Activated CD8-positive, alpha-beta memory T cell treated with anti-CD3 and anti-CD28 coated beads for 1 hour (primary cell): ENCODE measurements at places on chromosomes 1 and 21.

DNA sequence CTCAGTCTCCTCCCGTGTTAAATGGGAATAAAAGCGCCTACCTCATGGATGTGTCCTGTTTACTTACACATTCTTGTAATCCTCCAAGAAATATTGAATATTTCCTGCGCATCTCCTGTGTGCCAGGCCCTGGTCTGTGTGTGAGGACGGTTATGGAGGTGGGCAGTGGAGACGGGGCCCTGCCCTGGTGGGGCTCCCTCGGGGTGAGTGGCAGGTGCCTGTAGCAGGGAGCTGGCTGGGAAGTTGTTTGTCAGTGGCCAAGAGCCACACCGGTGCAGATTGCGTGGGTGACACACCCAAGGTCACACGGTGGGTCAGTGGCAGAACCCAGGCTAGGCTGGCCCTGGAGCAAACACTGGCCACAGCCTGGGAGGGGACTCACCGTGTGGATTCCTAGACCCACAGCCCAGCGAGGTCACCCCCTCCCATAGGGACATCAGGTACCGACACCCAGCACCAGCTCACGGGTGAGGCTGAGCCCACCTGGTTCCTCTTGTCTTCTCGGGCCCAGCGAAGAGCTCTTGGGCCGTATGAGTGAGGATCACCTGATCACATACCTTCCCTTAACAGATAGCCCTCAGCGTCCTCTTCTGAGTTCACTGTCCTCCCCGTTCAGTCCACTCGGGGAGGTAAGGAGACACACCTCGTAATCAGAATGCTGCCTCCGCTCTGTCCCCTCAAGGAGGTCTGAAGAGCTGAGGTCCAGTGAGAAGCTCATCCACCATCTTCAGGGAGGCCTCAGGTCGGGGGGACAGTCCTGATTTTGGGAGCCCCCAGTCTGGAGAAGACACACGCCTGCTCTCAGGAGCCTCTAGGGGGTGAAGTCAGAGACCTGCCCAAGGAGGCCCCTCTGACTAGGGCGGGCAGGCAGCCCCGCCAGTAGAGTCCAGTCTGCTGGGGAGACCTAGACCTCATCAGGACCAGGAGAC is 349.6 kb downstream of the MATN1 start:
- no peak for DNase-seq

DNA sequence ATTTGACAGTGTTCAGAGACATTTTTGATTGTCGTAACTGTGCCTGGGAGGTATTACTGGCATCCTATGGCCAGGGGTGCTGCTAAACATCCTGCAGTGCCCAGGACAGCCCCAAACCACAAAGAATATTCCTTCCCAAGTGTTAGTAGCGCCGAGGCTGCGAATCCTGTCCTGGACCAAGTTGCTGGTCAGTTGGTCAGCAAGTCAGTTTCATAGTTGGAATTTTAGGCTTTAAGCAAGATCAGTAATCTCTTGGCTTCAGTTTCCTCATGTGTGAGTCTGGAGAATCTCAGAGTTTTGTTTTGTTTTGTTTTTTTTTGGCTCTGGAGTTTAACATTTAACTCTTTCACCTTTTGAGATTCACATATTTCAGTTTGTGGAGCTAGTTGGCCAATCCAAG is 65.0 kb downstream of the MTR start:
- no peak for DNase-seq

GRCh38 chr1:158067662-158068061 is 74.2 kb downstream of the KIRREL1 start:
- no peak for DNase-seq

- no peak for DNase-seq
Measured at GRCh38 chr21:46621457-46622182, 13.9 kb upstream of the PRMT2 start.

GRCh38 chr1:156602557-156602993 is 1.3 kb upstream of the GPATCH4 start:
- no peak for DNase-seq

GRCh38 chr1:244968471-244968871 is 104.1 kb upstream of the HNRNPU start:
- DNase-seq = no peak

- no peak for DNase-seq
Measured at GRCh38 chr1:76285578-76286135, 211.1 kb downstream of the ST6GALNAC3 start.

- no peak for DNase-seq
Measured at GRCh38 chr1:226699166-226699565, 39.9 kb downstream of the ITPKB start.

DNA sequence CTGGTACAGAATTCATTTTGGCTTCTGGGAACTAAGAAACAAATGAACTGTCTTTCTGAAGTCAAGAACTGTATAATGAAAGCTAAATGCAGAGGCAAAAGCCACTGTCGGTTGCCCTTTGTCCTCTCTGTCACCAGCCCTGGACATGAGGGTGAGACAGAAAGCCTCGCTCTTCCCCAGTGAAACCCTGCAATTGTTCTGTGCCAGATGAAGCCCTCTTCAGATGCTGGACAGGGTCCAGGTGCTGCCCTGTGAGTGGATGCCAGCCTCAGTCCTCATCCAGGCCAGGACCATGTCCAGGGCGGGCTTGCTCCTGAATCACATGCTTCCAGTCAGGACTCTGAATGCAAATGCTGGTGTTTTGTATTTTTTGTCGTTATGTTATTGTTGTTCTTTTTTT is 138.7 kb downstream of the RUNX1 start:
- DNase-seq = no peak

DNA sequence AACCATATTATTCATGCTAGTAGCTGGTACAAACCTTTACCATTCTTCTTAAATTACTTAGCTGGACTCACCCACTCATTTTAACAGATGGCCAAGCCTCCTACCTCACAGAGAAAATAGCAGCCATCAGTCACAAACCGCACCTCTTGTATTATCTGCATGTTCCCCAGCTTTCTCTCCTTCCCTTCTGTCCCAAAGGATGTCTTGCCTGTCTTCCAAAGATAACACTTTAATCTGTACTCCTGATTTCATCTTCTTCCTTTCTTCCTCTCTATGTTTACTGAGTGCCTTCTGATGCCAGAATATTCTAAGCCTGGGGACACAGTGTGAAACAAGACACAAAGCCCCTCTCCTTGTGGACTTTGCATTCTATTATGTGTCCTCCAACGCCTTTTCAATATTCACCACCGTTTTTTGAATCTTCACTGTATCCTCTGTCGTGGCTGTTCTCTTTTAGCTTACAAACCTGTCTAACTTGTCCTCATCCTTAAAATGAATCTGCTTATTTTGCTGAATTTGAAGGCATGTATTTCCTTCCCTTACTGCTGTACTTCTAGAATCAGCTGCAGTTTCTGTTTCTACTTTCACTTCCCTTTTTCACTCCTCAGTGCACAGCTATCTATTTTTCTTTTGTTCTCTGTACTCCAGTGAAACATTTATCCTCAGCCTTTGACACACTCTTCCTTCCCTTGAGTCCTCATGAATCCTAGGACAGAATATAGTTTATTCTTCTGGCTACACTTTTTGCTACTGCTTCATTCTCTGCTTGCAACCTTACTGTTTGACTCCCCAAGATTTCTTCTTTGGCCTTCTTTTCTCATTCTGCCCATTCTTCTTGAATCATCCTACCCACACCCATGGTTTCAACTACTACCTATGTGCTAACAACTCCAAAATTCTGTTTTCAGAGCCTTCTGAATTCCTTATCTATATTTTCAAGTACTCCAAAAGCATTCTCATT is 216.9 kb upstream of the SAMSN1 start:
- no peak for DNase-seq

DNA sequence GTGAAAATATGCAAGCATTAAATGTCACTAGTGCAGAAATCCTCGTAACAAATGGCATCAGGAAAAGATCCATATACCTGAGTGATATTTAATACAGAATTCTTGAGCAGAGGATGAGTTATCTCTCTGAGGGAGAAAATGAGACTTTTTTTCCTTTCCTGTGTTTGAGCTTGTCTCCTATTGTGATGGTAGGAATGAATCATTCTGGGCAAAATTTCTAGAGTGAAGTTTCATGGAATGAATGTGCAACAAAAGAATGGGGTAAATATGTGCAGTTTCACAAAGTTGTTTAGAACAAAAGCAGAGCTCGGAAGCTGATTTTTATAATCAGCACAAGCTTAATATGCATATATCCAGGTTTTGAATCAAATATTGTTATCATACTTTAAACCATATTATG is 4.6 kb downstream of the CTPS1 start:
- no peak for DNase-seq

- DNase-seq = no peak
Measured at GRCh38 chr1:246420300-246420699, 86.8 kb downstream of the SMYD3 start.

DNA sequence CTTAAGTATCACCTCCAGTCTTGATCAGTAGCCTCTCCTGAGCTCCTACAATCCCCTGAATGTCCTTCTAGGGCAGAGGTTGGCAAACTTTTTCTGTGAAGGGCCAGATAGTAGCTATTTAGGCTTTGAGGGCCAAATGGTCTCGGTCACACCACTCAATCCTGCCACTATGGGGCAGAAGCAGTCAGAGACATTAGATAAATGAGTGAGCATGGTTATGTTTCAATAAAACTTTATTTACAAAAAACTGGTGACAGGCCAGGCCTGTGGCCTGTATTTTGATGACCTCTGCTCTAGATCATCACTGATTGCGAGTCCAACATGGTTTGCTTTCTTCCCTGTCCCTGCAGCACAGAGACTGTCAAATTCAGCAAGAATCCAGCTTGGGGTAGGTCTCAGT is 36.3 kb downstream of the LRP8 start:
- no peak for DNase-seq

DNA sequence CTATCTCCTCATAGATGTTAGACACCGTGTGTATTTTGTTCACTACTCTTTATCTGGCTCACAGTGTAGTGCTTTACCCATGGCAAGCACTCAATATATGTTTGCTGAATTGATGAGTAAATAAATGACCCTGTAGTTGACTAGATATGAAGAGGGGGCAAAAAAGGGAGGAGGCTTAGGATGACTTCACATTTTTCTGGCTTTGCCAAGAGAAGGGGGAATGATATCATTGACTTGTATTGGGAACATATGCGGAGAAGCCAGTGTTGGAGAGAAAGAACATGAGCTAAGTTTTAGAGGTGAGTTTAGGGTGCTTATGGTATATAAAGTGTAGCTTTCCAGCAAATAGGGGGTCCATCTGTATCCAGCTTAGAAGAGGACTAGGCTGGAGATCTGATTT is 145.5 kb downstream of the TENT5C start:
- no peak for DNase-seq
